Hepatocyte (in vitro differentiated cells): ENCODE measurements at places on chromosomes 5 and 9.

DNA sequence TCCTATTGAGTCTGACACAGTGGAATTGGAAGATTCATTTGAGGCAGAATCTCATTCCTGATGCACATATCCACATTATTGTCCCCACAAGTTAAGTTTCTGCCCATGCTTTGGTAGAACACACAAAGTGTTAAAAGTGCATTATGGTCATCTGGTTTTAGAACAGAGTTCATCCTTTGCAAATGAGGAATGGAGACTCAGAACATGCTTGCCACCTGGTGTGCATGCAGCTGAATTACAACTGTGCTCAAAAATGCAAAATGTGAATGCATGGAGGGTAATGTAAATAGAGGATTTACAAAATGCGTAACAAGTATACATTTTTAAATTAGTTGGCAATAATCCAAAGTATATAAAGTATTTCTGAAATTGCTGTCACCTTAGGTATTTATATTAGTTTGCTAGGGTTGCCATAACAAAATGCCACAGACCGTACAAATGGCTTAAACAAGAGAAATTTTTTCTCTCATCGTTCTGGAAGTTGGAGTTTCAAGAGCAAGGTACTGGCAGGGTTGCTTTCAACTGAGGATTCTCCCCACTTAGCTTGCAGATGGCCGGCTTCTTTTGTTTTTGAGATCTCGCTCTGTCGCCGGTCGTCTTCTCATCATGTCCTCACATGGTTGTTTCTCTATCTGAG, 671.1 kb downstream of the TAF11L14 start:
- DNase-seq: peak; percentile 52

GRCh38 chr5:109888989-109889388, 199.3 kb downstream of the MAN2A1 start:
- DNase-seq: no peak

DNA sequence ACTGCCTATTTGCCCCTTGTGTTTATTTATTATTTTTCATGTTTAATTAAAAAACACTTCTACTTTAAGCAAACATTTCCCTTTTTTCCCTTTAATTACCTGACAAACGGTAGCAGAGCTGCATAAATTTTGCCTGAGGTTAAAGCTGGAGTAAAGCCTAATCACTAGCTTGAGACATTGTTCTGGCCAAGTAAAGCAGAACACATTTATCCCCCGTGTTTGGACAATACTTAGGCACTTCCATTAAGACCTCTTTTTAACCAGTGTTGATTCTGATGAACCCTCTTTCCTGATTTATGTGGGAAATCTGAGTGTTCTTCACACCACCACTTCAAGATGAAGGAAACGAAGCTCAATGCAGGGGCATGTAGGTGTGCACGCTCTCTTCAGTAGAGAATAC, 54.5 kb downstream of the BNC2 start:
- no peak for DNase-seq

DNA sequence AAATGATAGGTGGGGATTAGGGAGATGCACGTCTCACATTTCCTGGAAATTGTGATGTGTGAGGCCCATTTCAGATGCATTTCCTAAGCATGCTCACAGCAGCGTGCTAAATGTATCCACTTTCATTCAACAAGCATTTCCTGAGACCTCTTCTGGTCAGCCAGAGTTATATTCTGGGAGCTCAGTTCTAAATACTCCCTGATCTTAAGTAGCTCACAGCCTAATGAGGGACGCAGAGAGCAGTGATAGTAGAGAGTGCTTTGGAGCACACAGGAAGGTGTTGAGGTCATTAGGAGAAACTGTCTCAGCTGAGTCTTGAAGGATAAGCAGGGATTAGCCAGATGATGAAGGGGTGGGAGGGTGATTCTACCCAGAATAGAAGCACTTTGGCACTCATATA, 46.2 kb upstream of the FSD1L start:
- no peak for DNase-seq

DNA sequence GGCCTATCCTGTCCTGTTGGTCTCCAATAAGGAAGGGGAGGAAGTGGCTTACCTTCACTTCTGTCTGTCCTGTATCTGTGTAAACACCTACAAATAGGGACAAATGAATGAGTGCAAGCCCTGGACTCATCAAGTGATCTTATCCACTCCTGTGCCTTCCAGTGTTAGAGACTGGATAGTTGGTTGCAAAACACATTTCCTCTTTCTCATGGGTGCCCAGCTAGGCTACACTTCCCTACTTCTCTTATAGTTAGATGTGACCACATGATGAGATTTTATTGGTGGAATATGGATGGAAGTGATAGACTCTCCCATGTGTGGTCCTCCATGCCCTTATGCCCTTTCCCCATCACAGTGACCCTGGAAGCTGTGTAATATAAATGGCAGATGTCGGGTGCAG, 16.9 kb upstream of the PFDN1 start:
- DNase-seq: no peak
